Activated CD4-positive, alpha-beta T cell treated with anti-CD3 and anti-CD28 coated beads for 36 hours (primary cell): ENCODE measurements at places on chromosomes 7 and 10. TPM values are rescaled to one million over a fixed set of nuclear protein-coding genes. Genes with fewer than 3 reads are reported as not detected.

Gene IL2RA
- total RNA-seq = 980 TPM

DNA sequence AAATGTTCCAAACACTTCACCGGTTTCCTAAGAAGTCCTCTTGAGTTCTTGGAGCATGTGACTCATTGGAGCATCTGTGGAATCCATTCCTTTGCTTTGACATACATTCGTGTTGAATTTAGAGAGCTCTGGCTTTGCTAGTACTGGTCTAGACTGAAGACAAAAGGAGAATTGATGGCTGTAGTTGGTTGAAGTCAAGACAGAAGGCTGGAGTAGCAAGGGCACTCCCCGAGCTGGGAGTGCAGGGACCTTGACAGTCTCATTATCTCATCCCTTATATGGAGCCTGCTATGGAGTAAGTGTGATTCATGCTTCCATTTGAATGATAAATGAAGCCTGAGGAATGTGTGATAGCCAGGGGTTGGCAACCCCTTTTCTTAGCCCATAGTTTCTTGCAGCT is 1249.1 kb downstream of the TYW1 start:
- DNase-seq = no peak

DNA sequence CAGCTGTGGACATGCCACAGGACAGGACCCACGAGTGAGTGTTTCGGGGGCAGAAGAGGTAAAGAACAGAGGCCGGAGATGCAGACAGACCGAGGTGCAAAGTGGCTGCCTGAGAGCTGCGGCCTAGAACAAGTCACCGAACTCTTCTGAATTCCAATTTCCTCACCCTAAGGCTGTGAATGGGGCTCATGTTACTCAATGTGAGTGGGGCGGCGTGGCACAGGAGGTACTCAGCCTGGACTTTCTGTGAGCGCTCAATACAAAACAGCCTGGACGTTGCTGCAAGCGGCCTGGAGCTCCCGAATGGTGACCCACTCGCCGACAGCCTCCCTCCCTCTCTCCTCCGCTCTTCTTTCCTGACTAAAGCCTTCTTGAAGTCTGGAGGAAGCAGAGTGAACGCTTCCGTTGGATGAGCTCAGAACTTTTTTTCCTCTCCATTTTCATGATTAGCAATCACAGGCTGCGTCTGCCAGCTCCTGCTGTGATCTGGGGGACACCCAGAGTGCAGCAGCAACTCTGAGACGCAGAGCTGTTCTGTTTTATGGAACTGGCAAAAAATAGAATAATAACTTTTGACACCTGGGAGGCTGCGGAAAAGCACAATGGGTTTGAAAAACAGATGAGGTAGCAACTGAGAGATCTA is 108.5 kb downstream of the PTPRN2 start:
- DNase-seq = no peak

DNA sequence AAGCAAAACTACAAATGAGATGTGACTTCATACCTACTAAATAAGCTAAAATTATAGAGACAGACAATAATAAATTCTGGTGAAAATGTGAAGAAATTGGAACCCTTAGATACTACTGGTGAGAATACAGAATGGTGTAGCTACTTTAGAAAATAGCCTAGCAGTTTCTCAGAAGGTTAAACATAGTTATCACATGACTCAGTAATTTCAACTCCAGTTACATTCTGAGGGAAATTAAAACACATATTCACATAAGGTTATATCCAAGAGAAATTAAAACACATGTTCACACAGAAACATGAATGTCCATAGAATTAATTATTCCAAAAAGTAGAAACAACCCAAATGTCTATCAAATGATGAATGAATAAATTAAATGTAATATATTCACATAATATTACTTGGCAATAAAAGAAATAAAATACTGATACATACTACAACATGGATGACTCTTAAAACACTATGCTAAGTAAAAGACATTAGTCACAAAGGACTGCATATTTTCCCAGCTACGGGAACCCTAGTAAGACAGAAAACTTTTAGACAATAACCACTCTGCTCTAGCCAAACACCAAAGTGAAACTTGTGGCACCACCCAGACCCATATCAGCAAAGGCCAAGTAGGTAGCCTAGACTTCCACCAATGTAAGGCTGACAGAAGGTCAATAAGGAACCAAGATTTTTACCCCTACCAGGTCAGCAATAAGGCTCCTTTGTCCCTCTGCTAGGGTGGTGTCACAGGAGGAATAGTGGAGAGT is 25.1 kb downstream of the SLC25A40 start:
- DNase-seq = no peak

GRCh38 chr10:62414359-62414758 is 40.2 kb downstream of the ZNF365 start:
- no peak for DNase-seq

- no peak for DNase-seq
These were observed 826.5 kb downstream of the TNS3 start for GRCh38 chr7:46755120-46756034.

Gene HDAC9
- total RNA-seq = 0.94 TPM

- no peak for DNase-seq
These were observed 19.2 kb downstream of the TECPR1 start for GRCh38 chr7:98232799-98233198.

- peak; percentile 61 for DNase-seq
These were observed 112.5 kb downstream of the MAD1L1 start for GRCh38 chr7:2120251-2120660.

GRCh38 chr10:31635009-31635408 is 293.6 kb downstream of the ARHGAP12 start:
- no peak for DNase-seq

DNA sequence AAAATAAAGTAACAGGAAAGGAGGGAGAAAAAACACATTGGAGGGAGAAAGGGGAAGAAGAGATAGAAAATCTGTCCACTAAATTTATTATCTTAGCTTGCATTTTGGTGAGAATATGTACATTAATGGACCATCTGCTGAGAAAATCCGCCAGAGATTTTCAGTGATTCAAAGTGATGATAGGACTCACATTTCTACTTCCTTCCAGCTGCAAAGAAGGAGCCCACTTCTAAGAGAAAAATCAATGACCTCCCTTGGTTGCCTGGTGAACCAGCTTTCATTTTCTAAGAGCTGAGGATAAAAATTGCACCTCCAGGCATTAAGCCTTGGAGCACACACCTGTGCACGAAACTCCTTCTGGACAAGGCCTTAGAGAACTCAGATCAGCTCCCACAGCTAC is 404.3 kb downstream of the SFMBT2 start:
- no peak for DNase-seq
